ENCODE measurements at places on chromosomes 11 and 22.

- no peak for DNase-seq
Measured at GRCh38 chr22:39725351-39726035, 154.9 kb downstream of the CACNA1I start.

DNA sequence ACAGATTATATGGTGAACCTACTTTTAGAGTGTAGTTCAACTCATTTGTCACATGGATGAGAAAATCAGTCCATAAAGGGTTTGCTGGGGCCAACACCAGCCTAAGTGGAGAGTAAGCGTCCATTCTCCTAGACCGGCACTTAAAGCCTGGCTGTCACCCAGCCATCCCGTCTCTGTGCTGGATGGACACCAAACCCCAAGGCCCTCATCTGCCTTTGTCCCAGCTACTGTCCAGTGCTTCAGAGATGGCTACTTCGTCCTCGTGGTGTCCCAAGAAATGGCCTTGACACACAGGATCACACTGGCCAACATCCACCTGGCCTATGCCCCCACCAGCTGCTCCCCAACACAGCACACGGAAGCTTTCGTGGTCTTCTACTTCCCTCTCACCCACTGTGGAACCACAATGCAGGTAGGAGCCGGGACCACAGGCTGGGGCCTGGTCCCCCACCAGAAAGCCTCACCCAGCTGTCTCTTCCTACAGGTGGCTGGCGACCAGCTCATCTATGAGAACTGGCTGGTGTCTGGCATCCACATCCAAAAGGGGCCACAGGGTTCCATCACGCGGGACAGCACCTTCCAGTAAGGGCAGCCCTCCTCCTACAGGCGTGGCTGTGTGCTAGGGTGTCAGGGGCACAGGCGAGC is 3.5 kb downstream of the ZP1 start:
- DNase-seq: no peak

DNA sequence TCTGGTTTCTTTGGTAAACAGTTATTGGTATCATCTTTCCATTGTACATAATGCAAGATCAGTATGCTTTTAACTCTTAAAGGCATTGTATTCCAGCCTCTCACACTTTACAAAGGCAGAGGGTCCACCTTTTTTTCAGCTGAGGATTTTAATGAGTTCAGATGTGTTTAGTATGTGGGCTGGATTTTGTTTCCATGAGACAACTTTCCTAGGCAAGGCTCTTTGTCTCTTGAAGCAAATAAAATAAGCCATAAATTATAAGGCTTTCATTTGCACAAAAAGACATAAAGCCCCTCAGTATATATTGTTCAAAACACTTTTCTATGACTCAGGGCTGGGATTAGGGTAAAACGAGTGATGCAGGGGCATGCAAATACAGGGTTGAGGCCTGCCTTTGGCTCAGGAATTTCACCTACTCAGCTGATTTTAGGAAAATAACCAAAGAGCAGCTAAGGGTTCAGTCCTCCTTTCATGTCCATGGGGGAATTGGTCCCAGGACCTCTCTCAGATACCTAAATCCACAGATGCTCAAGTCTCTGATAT is 7.6 kb downstream of the MMP20 start:
- no peak for DNase-seq

- DNase-seq: no peak
Measured at GRCh38 chr11:120147094-120147949, 9.4 kb upstream of the TRIM29 start.

DNA sequence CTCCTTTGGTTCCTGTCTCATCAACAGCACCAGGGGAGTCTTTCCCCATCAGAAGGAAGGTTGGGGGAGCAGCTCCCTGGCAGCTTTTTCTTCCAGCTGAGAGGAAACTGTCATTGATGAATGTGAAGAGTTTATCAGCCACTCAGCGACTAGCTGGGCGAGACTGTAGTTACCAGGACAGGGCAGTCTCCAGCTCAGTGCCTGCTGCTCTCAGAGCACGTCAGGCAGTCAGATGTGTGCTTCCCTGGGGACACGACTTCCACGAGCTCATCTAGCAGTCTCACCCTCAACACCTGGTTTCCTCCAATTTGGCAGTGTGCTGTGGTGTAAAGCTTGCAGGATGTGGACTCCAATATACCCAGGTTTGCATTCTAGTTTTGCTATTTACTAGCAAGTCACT is 12.5 kb upstream of the C1QTNF4 start:
- no peak for DNase-seq

DNA sequence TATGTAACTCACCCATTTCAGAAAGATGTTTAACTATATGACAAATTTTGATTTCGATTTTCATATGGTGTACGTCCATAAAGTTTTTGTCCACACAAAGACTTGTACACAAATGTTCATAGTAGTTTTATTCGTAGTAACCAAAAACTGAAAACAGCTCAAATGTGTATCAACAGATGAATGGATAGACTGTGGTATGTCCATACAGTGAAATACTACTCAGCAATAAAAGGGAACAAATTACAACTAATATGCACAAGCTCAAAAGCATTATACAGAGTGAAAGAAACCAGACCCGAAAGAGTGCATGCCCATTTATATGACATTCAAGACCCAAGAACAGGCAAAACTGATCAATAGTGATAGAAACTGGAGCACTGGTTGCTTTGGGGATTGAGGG is 64.0 kb downstream of the MN1 start:
- no peak for DNase-seq

DNA sequence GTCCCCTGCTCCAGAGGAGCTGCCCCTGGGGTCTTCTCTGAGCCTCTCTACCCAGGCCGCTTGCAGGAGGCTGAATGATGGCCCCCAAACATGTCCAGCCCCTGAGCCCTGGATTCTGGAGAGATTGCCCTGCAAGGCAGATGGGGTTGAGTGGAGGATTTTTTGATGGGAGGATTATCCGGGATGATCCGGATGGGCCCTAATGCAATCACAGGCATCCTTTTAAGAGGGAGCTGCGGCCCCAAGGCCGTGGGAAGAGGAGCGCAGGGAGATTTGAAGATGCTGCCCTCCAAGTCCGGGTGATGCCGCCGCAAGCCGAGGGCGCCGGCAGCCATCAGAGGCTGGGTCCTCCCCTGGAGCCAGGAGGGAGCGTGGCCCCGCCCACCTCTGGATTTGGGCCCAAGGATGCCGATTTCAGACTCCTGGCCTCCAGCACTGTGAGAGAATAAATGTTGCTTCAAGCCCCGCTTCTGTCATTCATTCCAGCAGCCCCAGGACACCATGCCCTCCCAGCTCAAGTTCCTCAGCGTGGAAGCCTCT is 66.0 kb downstream of the WNT7B start:
- DNase-seq: no peak

DNA sequence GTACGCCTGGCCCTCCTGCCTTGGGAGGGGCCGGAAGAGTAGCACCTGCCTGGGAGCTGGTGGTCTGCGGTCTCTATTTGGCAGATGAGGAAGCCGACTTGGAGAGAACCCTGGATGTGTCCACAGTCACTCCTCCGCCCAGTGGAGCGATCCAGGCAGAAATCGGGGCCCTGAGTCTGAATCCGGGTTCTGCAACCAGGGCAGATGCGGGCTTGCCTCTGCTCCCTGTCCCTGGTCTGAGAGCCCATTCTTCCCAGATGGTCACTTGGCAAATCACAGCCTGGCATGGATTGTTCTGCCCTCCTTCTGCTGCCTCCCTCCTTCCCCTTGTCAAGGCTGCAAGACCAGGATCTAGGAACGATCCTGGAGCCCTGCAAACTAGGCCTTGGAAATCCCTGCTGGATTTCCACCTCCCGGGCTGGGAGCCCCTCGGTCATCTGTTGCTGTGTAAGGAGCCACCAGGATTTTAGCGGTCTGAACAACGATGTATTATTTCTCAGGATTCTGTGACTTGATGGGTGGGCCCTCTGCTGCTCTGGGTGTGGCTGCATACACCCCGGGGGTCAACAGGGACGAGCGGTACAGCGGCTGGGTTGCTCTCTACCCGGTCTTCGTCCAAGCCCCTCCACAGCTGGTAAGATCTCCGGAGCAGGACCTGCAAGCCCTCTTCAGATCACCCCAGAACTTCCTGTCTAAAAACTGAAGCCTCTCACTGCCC is 2.0 kb upstream of the ASCL2 start:
- no peak for DNase-seq

GRCh38 chr22:45094825-45095224 is 68.9 kb upstream of the NUP50 start:
- DNase-seq: no peak

All from stimulated activated CD4-positive, alpha-beta T cell treated with anti-CD3 and anti-CD28 coated beads, Interleukin-15, amount 100 ng/mL, for 1 hour (primary cell).